CD4-positive, alpha-beta memory T cell (primary cell): ENCODE measurements at places on chromosomes 5 and 9. TPM values are rescaled to one million over a fixed set of nuclear protein-coding genes. Genes with fewer than 3 reads are reported as not detected.

ARID3C gene
- polyA plus RNA-seq = not detected

SLC9A3 gene
- 2.2 TPM for polyA plus RNA-seq

FOXD4L5 gene
- not detected for polyA plus RNA-seq

TMEM161B gene
- polyA plus RNA-seq = 13.2 TPM

GTF3C4 gene
- 2.7 TPM for polyA plus RNA-seq

SLC45A2 gene
- polyA plus RNA-seq = not detected

PCDHGA8 gene
- not detected for polyA plus RNA-seq
